ENCODE measurements at places on chromosomes 5 and 9. TPM values are rescaled to one million over a fixed set of nuclear protein-coding genes. Genes with fewer than 3 reads are reported as not detected.

The DOLPP1 gene
- total RNA-seq = 18.5 TPM

The SLC6A19 gene
- total RNA-seq = not detected

The GRXCR2 gene
- total RNA-seq = not detected

The PLAC8L1 gene
- total RNA-seq = 0.87 TPM

The SPAAR gene
- total RNA-seq = not detected

GRCh38 chr5:43581398-43581797, 21.6 kb upstream of the NNT start:
- H3K27ac ChIP-seq = no peak overlapping the region
- no peak overlapping the region for H3K4me3 ChIP-seq
- no peaks in the 10 kb centered on the region for H3K27me3 ChIP-seq
- no peaks in the 10 kb centered on the region for H3K4me1 ChIP-seq
- DNase-seq = no peak
- H3K36me3 ChIP-seq = peaks cover 16% of the 10 kb centered on the region

DNA sequence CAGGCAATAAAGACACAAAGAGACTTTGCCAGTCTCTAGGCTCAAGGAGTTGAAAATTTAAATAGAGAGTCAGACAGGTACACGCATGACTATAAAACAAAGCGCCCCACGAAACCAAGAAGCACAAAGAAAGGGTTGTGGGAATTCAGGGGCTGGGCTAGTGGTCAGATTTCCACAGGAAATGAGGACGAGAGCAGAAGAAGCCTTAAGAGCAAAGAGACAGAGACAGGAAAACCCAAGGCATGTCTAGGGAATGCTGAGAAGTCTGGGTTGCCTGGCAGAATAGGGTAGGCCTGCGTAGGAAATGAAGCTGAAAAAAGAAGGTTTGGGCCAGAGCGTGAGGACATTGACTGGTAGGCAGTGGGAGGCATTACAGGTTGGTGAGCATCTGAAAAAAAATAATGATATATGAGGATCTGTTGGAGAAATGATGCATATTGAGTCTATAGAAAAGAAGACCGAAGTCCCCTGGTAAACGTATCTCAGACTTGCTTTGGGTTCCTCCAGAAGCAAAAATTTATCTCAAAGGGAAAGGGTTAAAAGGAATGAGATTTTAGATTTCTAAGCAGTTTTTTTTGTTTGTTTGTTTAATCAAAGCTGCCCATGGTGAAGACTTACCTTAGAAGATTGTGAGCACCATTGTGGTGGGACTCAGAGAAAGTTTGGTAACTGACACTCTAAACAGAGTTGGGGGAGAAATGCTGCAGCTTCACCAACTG, 51.8 kb downstream of the SLC1A3 start:
- DNase-seq = no peak
- H3K4me3 ChIP-seq = no peak overlapping the region

DNA sequence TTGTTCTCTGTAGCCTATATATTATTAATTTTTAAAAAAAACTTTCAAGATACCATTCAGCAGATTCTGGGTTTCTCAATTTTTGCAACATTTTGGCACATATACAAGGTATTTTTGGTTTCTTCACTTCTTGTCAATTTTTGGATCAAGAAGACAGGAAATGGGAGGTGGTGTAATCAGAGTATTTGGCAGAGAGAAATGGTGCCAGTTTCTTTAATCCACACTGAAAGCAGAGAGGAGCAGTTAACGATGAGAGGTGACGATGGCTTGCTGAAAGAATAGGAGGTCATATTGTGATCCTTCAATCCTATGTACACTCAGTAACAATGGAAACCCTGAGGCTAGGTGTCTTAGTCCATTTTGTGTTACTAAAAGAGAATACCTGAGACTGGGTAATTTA, 16.4 kb downstream of the NNT start:
- H3K36me3 ChIP-seq = peaks cover 51% of the 10 kb centered on the region
- no peak overlapping the region for H3K27ac ChIP-seq
- no peaks in the 10 kb centered on the region for H3K27me3 ChIP-seq
- no peaks in the 10 kb centered on the region for H3K4me1 ChIP-seq
- no peak overlapping the region for H3K4me3 ChIP-seq

GRCh38 chr5:74865256-74865803, 857 bp downstream of the FAM169A start:
- peaks cover 42% of the 10 kb centered on the region for H3K27me3 ChIP-seq
- H3K4me1 ChIP-seq = peaks cover 13% of the 10 kb centered on the region
- DNase-seq = peak; percentile 40
- H3K36me3 ChIP-seq = peaks cover 1% of the 10 kb centered on the region
- H3K4me3 ChIP-seq = peak overlapping the region; percentile 78
- H3K27ac ChIP-seq = peak overlapping the region; percentile 77

GRCh38 chr9:132124800-132125199, 37.1 kb upstream of the NTNG2 start:
- no peaks in the 10 kb centered on the region for H3K36me3 ChIP-seq
- H3K27ac ChIP-seq = no peak overlapping the region

DNA sequence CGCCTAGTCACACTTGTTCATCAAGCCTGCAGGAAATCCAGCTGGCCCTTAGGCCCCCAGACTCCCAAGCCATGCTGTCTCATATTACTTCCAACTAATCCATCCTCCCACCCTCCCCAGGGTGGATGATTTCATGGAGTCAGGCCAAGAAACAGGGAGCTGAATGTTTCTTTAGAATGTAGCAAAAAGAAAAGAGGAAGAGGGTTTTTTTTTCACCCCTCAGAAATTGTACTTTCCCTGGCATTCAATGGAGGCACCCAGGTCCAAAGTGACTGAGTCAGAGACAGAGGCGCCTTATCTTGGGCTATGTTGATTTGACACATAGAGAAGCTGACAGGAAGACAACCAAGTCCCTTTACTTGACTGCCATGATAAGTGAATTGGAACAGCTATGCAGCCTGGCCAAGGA, 260.2 kb upstream of the NR4A3 start:
- no peak overlapping the region for H3K27ac ChIP-seq
- DNase-seq = no peak
- no peaks in the 10 kb centered on the region for H3K4me1 ChIP-seq
- H3K36me3 ChIP-seq = peaks cover 2% of the 10 kb centered on the region
- H3K27me3 ChIP-seq = peaks cover 18% of the 10 kb centered on the region

All from activated CD8-positive, alpha-beta memory T cell treated with anti-CD3 and anti-CD28 coated beads, Interleukin-2, amount 10 ng/mL, durations not matched to agents 7 days and 5 days (primary cell).